ENCODE measurements at places on chromosomes 4 and X. TPM values are rescaled to one million over a fixed set of nuclear protein-coding genes. Genes with fewer than 3 reads are reported as not detected.

DNA sequence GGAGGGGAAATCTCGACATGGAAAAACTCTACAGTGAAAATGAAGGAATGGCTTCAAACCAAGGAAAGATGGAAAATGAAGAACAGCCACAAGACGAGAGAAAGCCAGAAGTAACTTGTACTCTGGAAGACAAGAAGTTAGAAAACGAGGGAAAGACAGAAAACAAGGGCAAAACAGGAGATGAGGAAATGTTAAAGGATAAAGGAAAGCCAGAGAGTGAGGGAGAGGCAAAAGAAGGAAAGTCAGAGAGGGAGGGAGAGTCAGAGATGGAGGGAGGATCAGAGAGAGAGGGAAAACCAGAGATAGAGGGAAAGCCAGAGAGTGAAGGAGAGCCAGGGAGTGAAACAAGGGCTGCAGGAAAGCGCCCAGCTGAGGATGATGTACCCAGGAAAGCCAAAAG is 1.3 kb downstream of the TCEAL4 start:
- no peak for DNase-seq

DNA sequence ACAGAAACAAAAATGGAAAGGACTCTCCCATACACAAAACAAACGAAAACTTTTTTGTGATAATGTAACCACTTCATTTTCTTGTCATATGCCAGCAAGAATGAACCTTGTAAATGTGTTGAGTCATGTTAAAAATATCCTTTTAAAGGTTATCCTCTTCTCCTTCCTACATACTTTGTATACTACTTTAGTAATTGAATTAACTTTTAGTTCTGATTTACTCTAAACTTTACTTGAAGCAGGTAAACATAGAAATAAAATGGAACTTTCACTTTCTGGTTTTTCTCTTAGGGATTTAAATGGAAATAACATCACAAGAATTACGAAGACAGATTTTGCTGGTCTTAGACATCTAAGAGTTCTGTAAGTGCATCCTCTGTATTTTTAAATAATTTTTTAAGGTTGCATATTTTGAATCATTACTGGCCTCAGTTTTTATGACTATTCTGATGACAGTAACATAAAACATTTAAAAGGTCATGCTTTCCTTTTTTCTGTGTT is 4.7 kb downstream of the SLIT2 start:
- DNase-seq = no peak

GRCh38 chr4:156662921-156663320 is 308.7 kb downstream of the PDGFC start:
- no peak for DNase-seq

DNA sequence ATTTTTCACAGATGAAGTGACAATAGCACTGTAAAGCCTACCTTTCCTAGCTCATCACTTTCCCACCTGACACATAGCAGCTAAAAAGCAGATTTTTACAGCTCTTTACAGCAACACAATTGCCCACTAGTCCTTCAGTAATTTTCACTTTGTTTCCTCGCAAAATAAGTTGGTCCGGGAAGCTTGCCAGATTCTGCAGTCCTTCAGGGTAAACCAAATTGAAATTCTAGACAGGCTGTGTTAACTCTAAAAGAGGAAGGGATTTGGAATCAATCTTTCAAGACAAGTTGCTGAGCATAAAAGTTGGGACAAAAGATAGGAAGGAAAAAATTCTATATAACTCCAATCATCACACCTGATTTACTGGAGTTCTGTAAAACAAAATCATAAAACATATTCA is 8.7 kb downstream of the C1QTNF7 start:
- DNase-seq = no peak

DNA sequence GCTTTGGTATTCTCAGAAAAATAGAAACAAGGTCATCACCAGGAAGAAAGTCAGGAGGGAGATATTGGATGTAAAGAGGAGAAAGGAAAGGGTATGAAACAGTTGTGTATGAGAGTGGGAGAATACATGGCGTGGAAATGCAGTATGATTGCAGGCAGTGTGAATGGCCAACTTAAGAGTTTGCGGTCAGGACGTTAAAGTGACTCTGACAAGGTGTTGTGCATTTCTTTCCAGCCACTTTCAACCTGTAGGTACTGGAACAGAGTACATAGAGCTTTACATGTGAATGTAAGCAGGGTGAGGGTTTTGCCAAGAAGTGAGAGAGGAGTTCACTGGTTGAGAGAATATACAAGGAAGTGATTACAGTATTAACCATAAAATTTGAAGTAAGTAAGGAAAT is 15.7 kb downstream of the ATP10D start:
- DNase-seq = no peak

GRCh38 chr4:98046665-98047064 is 96.6 kb downstream of the STPG2 start:
- no peak for DNase-seq

DNA sequence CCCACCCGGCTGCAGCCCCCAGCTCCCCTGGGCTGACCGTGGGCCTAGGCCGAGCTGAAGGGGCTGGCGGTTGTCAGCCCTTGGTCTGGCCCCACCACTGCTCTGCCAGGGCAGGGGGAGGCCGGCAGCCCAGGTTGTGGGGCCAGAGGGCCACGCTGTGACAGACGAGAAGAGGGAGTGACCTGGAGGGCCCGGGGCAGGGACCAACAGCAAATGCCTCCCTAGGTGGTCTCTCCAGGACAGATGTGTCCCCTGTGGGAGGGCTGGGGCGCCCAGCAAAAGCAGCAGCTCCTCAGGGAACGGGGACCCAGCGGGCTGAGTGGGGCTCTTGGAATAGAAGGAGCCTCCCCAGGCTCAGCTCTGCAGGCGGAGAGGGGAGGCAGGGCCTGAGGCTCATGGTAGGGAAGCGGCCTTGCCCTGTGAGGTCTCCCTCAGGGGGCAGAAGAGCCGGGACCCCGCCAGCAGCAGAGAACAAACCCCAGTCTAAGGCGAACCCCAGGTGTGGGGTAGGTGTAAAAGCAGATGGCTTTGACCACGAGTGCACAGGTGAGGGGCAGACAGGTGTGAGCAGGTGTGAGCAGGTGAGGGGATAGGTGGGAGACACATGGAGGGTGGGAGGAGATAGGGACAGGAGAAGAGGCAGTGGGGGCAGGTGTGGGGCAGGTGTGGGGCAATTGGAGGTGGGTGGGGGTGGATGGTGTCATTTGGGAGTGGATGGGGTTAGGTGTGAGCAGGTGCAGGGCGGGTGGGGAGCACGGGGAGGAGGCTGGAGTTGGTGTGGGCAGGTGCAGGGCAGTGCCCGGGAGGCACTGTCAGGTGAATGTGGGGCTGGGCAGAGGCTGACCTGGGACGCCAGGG is 34.1 kb upstream of the SPON2 start:
- peak; percentile 62 for DNase-seq

Gene PCDH19
- 2.0 TPM for total RNA-seq

Gene NOX1
- 109 TPM for total RNA-seq
